ENCODE measurements at places on chromosomes 12 and 14. TPM values are rescaled to one million over a fixed set of nuclear protein-coding genes. Genes with fewer than 3 reads are reported as not detected.

The NXPH4 gene
- total RNA-seq, result 1.7 TPM

GRCh38 chr12:30296486-30296885 is 399.2 kb downstream of the IPO8 start:
- no peak for DNase-seq

- DNase-seq, result peak; percentile 15
Observed at GRCh38 chr12:132429946-132430643, 59.9 kb upstream of the FBRSL1 start.

DNA sequence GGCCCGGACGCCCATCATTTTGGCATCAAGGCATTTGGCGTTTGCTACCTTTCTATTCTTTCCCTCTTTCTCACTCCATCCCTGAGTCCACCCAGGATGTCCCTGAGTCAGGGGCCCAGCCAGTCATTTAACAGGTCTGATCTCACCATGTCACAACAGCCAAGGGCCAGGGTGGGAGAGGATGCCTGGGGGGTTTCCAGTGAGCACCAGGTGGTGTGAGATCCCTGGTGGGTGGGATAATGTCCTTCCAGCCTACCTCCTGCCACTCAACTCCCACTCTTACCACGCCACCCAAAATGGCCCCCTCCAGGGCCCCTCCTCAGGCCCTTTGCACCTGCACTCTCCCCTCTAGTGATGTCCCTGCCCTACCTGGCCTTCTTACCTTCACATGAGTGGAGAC is 310.8 kb downstream of the BCL11B start:
- no peak for DNase-seq

DNA sequence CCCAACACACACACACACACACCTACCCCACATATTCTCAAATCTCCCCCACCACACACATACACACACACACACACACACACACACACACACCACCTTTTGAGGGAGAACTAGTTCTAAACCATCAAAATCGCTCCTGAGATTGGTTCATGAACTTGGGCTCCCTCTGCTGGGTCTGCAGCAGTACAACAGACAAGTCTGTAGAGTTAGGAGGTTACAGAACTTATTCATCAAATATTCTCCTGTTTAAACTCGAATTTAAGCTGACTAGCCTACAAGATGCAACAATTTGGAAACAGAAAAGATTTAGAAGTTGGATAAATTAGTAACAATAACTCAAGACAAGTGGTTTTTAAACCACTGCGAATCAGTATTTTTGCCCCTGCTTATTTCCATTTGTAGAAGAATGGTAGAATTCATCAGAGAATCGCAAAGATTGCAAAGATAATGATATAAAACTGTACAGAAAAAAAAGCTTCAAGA is 136.4 kb upstream of the USP15 start:
- DNase-seq, result peak; percentile 26

GRCh38 chr14:104863131-104863862 is 1.8 kb upstream of the CEP170B start:
- DNase-seq, result no peak

The CCDC38 gene
- total RNA-seq, result not detected

DNA sequence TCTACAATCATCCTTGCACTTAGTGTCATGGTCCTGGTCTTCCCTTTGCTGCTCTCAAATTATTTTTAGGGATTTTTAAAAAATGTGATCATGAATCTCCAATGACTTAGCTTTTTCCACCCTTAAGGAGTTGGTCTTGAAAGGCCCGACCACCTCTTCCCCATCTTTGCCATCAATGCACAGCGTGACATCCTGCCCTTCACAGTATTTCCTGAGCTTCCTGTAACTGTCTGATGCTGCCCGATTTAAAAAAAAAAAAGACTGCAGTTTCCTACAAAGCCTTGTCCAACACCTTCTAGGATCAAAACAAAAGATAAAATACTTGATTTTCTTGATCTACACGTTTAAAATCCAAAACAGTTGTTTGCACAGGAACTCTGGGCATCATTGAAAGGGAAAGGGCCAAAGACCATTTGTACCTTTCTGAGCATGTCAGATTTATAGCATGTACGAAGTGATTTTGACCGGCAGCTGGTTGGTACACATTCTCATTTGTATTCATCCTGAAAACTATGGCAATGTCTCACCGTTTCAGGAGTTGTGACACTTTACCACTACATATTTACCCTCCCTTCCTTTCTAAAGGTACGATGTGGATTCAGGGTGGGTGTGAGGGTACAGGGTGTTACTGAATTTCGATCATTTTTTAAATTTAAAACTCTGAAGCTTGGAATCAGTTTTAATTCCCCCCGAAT is 7.4 kb upstream of the ELK3 start:
- no peak for DNase-seq

The VDR gene
- 22.9 TPM for total RNA-seq

The CDK2 gene
- 54.7 TPM for total RNA-seq

GRCh38 chr14:97757491-97757890 is 960.3 kb downstream of the VRK1 start:
- no peak for DNase-seq

The COX8C gene
- not detected for total RNA-seq
